H9 (cell line): ENCODE measurements at places on chromosomes 13 and 19.

- DNase-seq: no peak
Observed at GRCh38 chr19:16180611-16181010, 4.6 kb upstream of the FAM32A start.

DNA sequence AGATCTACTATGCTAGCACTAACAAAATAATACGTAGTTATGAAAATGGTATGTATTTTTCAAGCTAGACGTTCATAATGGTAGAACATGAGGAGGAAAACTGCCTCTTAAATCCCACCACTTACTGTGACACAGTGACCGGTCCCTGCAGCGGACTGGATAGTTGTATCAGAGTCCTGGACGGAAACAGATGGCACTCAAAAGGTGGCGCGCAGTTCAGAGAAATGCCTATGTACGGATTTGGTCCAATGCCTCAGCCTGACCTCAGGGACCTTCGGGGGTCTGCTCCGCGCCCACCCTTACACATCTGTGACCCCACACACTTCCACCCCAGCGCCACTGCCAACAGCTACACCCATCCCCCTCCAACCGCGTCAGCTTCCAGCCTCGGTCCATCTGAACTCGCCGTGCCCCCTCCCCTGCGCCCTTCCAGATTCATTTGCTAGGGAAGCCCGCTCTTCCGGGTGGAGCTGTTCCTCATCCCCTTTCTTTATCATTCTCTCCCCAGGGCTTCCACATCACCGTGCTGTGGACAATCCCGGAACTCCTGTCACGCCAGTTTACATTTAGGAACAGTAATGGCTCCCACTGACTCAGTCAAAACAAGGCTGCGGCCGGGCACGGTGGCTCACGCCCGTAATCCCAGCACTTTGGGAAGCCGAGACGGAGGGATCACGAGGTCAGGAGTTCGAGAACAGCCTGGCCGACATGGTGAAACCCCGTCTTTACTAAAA is 792 bp upstream of the LENG8 start:
- DNase-seq: peak; percentile 58

GRCh38 chr19:47444388-47444821 is 25.1 kb upstream of the MEIS3 start:
- DNase-seq: peak; percentile 64

DNA sequence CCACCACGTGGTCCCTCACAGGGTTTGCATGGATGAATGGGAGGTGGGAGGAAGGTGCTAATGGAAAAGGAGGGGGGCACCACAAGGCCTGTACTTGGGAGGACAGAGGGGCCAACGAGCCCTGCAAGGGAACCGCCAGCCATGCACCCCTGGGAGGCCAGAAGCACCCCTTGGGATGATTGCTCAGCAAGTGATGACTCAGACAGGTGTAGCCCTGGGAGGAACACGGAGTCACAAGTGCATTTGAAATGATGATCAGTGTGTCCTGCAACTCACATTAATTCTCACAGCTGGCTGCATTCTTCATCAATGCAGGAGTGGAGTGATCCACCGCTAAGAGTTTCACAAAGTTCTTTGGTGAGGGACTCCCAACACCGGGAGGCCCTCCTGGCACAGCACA is 82.8 kb upstream of the ZNF254 start:
- no peak for DNase-seq

- no peak for DNase-seq
Observed at GRCh38 chr19:3387645-3388589, 21.5 kb downstream of the NFIC start.

DNA sequence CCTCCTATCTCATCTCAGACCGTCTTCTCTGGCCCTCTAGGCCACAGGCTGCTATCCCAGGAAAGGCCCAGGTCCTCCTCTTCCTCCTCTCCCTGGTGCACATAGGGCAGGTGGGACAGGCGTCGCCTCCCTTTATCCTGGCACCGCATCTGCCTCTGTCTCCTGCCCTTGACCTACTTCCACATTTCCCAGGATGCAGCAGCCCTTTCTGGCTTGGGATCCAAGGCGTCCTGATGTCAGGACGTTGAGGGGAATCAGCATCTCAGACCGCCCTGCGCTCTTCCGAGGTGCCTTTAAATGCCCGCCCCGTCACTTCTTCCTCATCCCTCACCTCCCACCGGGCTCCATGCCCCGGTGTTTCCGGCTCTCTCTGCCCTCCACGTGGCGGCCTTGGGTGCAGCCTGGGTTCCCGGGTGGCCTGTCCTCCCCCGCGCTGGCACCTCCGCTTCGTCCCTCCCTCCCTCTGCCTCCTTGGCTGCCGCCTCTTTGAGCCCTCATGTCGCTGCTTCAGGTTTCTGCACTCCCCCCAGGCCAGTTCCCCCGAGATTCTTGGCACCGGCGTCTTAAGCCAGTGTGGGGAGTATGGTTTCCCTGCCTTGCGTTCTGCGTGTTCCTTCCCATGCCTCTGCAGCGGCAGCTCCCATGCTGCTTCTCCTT is 66.3 kb downstream of the KDM4B start:
- no peak for DNase-seq

- peak; percentile 98 for DNase-seq
Observed at GRCh38 chr19:5719961-5720790, at the start of the genes CATSPERD and LONP1. Gene CATSPERD, plus strand, starts transcription at chr19:5720637. Its CDS starts 101 bp downstream, at chr19:5720738. Gene LONP1, minus strand, starts transcription at chr19:5720146. Its CDS starts 14 bp downstream, at chr19:5720132.

DNA sequence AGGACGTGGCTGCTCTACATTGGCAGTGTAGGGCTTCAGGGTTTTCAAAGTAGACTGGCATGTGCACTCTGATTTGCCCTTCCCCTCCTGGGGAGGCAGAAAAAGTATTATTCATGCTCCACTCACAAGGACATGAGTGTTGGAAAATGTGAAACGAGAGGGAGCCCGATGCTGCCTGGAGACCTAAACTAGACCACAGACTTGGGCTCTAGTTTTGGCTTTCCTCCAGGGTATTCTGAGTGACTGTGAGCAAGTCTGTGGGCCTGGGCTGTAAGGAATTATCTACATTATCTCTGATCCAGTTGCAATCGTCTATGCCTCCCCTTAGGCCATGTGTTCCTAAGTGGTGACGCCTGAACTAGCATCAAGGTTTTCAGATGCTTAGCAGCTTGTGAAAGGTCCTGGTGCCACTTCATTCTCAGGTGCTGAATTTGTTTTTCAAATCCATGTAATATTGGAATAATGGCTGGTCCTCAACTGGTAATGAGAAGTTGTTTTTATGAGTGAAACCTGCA is 55.0 kb downstream of the MRPL57 start:
- DNase-seq: no peak

DNA sequence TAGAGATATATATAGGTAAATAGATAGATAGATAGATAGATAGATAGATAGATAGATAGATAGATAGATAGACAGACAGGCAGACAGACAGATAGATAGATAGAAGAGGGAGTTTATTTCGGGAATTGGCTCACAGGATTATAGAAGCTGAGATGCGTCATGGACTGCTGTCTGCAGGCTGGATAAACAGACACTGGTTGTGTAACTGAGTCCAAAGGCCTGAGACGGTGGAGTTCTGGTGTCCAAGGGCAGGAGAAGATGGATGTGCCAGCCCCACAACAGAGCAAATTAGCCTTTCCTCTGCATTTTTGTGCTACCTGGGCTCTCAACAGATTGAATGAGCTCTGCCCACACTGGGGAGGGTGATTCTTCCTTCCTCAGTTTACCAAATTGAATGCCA is 2.7 kb downstream of the CYP4F3 start:
- DNase-seq: no peak

DNA sequence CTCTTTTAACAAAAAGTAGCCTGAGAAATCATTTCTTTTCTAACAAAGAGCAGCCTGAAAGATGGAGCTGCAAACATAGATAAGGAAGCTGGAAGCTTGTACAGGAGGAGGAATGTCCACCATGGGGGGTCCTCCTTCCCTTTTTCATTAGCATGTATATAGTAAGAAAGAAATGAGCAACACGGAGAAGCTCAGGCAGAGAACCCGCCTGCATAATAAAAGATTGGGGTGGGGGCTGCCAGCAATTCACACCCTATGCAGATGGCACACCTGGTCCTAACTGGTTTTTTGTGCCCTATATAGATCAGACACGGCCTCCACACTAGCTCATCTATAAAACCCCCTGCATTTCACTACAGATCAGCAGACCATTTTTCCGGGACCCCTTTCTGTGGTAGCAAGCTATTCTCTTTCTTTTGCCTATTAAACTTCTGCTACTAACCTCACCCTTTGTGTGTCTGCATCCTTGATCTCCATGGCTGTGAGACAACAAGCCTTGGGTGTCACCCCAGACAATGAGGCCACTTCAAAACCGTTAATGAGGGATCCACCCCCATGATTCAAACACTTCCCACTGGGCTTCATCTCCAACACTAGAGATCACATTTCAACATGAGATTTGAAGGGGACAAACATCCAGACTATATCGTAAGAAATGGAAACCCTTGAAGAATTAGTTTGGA is 167.5 kb upstream of the FREM2 start:
- peak; percentile 41 for DNase-seq

DNA sequence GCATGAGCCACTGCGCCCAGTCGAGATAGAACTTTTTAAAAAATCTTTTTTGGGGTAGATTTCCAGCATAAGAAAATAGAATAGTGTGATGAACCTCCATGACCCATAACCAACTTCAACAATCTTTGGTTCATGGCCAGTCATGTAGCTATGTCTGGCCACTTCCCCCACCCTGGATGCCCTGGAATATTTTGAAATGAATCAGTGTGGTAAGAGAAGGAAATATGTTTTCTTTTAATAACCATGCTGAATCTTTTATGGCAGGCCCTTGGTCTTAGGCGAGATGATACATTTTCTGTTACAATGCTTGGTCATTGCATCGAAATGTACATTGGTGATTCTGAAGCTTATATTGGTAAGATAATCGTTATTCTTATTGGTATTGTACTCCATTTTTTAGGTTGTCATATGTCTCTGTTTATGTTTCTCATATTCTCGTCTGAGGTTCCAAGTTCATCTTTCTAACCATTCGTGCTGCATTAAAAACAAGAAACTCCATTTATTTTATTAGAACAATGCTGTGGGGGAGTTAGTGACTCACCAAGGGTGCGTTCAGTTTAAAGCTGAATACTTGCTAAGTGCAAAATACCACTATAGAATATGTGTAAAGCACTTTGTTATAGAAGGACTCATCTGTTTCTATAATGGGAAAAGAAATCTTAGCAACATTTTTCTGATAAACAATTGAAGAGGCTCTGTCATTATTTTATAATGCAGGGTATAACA is 16.4 kb upstream of the UPF3A start:
- DNase-seq: no peak

GRCh38 chr19:49988433-49988832 is 27.5 kb upstream of the SIGLEC11 start:
- no peak for DNase-seq

- DNase-seq: no peak
Observed at GRCh38 chr19:947707-948539, 22.1 kb downstream of the ARID3A start.

DNA sequence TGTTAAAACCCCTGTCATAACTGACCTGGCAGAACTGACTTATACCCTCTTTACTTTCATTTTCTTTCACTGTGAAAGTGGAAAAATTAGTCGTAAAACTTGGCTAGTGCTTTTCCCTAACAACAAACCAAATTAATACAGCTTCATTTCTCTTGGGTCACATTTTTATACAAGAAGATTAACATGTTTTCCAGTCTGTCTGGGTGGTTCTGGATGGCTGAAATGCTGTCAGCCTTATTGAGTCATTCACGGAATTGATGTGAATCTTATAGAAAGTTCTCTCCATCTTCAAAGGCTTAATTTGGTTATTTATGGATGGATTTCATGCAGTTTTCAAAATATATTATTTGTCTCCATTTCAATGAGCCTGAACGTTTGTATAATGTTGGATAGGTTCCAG is 440.0 kb downstream of the KCTD12 start:
- no peak for DNase-seq

GRCh38 chr13:34750078-34750931 is 191.8 kb upstream of the NBEA start:
- DNase-seq: peak; percentile 62

- no peak for DNase-seq
Observed at GRCh38 chr13:95784161-95784899, 107.4 kb downstream of the DNAJC3 start.

DNA sequence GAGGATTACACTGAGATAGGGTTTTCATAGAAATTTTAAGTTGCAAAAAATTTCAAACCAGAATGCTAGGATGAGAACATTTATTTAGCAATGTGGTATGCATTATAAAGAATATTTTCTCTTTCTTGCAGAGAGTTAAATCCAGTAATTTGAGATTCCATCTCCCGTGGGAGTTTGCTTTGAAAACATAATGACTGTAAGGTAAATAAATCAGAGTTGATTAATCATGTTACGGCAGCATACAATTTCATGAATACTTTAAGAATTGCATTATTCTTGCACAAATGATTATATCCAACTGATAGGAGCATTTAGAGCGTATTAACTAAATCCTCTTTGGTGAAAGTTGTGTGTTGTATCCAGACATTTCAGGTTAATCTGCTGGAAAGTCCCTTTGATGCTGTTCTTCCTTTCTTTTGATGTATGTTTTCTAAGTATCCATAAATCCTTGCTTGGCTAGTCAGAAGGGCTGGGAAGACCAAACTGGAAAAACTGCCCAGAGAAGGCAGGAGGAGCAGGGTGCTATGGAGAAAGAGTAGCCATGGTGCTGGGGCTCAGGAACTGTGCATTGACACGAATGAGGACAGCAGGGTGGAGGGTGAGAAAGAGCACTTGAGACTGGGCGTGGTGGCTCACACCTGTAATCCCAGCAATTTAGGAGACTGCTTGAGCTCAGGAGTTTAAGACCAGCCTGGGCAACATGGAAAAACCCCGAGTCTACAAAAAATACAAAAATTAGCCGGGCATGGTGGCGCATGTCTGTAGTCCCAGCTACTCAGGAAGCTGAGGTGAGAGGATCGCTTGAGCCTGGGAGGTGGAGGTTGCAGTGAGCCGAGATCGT is 4.8 kb upstream of the GJA3 start:
- DNase-seq: no peak

- DNase-seq: no peak
Observed at GRCh38 chr13:109146393-109146792, 517.0 kb downstream of the MYO16 start.

- DNase-seq: no peak
Observed at GRCh38 chr19:34348899-34349487, 16.0 kb upstream of the GPI start.

GRCh38 chr19:49151267-49152118 is 3.7 kb downstream of the HRC start:
- DNase-seq: peak; percentile 99

DNA sequence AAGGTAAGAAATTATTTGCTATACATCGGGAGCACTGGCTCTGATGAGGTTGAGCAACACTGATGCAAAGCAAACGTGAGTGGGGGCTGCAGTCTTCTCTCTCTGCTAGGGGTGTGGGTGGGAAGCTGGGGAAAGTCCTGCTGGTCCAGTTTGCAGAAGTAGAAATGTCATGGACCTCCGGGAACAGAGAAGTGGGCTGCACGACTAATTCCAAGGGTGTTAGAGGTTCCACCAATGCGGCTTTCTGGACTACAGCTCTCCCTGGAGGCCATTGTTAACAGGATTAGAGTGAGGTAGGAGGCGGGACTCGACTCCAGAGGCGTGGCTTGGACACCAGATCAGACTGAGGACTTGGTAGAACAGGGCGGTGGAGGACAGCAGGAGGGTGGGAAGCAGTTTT is 5.7 kb upstream of the FBXO27 start:
- DNase-seq: peak; percentile 83

GRCh38 chr13:67353031-67353430 is 122.9 kb upstream of the PCDH9 start:
- no peak for DNase-seq

- peak; percentile 81 for DNase-seq
Observed at GRCh38 chr19:2327773-2328400, 499 bp downstream of the LSM7 start.

- no peak for DNase-seq
Observed at GRCh38 chr13:30091691-30092090, 215.7 kb downstream of the KATNAL1 start.

- DNase-seq: no peak
Observed at GRCh38 chr13:83824560-83824959, 57.7 kb downstream of the SLITRK1 start.

GRCh38 chr19:52584736-52585440 is 14.8 kb downstream of the ZNF701 start:
- DNase-seq: peak; percentile 39
